ENCODE measurements at places on chromosomes 7 and 10.
A peak's percentile ranks its signal among the peaks of the same experiment; 100 is the strongest.

- no peak for DNase-seq
These were observed 50.1 kb upstream of the CRTAC1 start for GRCh38 chr10:98080494-98080893.

- DNase-seq, result peak; percentile 78
These were observed 61.4 kb upstream of the GPR158 start for GRCh38 chr10:25113191-25114035.

DNA sequence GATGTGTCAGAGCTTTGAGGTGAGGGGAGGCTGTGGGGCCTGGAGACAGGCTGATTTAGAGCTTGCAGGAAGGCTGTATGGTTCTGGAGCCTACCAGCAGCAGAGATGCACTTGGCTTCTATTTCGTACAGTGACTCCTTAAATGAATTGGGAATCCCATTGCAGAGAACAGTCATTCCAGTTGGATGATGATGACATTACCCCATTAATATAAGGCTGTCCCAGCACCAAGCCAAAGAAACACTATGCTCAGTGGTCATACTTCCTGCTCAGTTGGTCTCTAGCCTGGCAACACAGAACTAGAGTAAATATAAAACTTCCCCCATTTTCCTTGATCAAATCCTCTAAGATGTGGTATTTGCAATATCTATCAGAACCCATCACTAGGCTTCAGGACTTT lies 5.7 kb upstream of the CLEC5A start:
- DNase-seq, result no peak

GRCh38 chr7:73852500-73852899 lies 8.5 kb upstream of the TMEM270 start:
- DNase-seq, result no peak

- DNase-seq, result no peak
These were observed 138.0 kb downstream of the VIPR2 start for GRCh38 chr7:159006610-159007130.

- DNase-seq, result no peak
These were observed 63.5 kb downstream of the FAM204A start for GRCh38 chr10:118278649-118279048.

DNA sequence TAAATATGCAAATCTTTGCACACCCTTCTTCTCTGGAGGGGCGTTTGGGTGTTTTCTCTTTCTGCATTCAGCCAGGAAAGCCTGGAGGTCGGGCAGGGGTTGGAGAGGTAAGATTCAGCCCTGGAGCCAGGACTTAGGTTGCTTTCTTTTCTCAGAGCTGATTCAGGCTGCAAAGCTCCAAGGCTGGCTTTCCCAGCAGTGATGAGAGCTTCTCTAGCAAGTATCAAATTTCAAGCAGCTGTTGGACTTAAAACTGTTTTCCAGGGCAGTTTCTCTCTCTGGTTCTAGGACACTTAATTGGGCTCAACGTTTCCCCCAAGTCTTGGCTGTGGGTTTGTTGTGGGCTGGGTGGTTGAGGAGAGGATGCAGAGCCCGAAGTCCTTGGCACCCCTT lies 608 bp downstream of the AKR1B10 start:
- DNase-seq, result peak; percentile 96

GRCh38 chr7:3191548-3191947 lies 109.5 kb upstream of the SDK1 start:
- no peak for DNase-seq

- no peak for DNase-seq
These were observed 31.6 kb downstream of the CALML5 start for GRCh38 chr10:5467634-5468255.

DNA sequence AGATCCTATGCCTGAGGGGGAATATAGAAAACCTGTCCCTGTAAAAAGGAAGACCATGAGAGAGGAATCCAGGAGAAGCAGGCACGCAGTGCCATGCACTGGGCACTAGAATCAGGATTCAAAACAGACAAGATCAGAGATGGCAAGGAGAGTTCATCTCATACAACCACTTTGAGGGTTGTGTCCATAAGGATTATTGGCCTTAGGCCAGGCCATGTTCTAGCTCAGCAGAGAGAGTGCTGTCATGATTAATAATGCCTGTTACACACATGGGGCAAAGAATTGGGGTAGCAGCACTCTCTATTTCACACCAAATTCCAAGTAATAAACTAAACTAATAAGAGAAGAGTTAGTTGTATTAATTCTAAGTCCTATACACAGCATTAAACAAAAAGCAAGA lies 29.1 kb downstream of the EZH2 start:
- no peak for DNase-seq

DNA sequence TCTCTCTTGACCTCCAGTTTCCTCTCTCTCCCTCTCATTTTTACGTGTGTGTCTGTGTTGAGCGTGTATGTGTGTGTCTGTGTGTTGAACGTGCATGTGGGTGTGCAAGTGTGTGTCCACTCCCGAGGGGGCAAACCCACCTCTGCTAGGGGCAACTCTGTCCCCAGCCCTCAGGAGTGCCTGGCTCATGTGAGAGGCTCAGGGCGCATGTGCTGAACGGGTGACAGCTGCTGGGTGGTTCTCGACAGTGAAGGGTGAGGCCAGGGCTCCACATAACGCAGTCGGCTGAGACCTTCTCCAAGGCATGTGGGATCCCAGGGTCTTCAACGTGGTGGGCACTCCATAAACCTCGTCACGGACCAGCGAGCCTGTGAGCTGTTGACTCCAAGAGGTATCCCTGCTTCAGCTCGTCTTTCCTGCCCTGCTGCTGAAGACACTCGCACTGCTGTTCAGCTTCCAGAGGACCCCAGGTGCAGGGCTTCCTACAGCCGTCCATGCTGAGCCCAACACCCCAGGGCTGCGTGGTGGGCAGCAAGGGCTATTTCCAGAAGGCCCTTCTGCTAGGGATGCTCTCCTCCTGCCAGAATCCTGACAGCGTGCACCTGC lies 361.6 kb upstream of the SHH start:
- DNase-seq, result no peak

DNA sequence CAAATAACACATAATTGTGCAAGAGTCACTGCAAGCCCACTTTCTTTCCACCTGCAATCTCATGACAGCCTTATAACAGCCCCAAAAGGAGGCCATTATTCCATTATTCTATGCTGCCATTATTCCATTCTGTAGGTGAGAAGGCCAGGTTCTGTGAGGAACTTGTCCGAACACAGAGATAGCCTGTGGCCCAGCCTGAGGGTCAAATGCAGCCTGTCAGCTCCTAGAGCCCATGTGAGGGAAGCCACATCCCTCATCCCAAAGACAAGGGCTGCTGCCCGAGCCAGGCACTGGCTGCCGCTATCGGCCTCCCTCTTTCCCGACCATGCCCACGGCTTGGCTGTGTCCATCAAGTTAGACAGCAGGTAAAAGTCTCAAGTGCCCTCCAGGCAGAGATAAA lies 24.1 kb upstream of the C10orf71 start:
- no peak for DNase-seq

GRCh38 chr7:18019555-18019954 lies 8.1 kb downstream of the PRPS1L1 start:
- DNase-seq, result no peak

All from myocyte (in vitro differentiated cells).